CD4-positive, alpha-beta T cell treated with Interleukin-21 for 1 hour (primary cell): ENCODE measurements at places on chromosomes 5 and 9.

GRCh38 chr5:56359809-56360685 is 126.9 kb upstream of the ANKRD55 start:
- DNase-seq = no peak

GRCh38 chr5:68074048-68074632 is 141.4 kb upstream of the PIK3R1 start:
- DNase-seq = no peak

- DNase-seq = no peak
Observed at GRCh38 chr9:119868694-119869093, 499.5 kb upstream of the BRINP1 start.

DNA sequence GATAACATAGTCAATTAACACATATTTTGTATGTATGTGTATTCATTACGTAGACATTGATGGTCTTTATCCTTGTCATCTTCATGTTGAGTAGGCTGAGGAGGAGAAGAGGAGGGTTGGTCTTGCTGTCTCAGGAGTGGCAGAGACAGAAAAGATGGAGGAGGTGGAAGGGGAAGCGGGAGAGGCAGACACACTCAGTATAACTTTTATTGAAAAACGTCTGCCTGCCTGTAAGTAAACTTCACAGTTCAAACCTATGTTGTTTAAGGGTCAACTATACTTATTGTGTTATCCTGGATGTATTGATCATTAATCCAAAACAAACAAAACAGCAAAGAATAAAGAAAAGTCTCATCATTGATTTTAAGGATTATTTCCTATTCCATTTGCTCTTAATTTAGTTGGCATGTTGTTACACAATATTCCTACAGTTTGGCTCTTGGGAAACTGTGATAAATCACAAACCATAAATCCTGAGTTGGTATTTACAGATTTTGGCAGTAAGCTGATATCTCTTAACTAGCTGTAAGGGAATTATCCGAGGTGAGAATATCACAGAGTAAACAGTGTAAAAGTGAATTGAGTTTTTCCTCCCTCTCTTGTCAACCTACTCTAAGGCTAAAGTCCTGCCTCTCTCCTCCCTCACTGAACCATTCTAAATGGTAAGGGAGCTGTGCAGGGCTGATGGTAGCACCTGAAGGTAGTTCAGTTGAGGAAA is 487.2 kb downstream of the SPATA31D1 start:
- no peak for DNase-seq

GRCh38 chr5:17114715-17115599 is 102.5 kb upstream of the BASP1 start:
- DNase-seq = no peak

- DNase-seq = no peak
Observed at GRCh38 chr9:109923806-109924205, 143.8 kb downstream of the PALM2AKAP2 start.

GRCh38 chr5:154196281-154196680 is 5.7 kb downstream of the GALNT10 start:
- no peak for DNase-seq

- DNase-seq = no peak
Observed at GRCh38 chr5:116569999-116570398, 4.6 kb downstream of the SEMA6A start.

DNA sequence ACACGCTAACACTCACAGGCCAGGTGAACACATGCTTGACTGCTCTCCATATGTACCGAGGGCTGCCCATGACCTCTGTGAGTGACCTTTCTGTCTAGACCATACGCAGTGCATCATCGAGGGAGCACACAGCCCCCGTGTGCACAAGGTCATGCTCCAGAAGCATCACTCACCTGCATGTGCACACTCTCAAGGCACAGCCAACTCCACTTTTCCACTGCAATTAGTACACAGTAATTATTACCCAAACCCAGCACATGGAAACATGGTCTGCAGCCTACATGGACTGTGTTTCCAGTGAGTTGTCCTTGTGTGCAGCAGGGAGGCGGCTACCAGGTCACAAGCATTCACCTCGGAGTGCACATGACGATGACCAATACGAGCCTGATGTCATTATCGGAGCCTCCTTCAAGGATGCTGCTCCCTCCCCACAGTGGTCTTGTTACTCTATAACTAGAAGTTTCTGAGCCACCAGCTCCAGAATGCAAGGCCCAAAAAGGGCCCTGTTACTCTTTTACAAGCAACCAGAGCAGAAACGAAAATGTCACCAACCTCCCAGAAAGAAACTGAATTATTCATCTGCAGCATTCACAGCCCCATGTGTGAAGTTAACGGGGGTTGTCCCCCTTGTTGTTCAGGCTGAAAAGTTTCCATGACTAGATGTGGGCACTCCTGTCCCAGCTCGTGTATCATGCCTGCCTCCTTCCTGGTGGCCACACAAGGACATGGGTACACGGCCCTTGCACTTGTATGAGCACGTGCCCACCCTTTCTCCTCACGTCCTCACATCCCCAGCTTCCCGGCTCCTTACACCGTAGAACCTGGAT is 31.2 kb downstream of the SEMA4D start:
- no peak for DNase-seq

DNA sequence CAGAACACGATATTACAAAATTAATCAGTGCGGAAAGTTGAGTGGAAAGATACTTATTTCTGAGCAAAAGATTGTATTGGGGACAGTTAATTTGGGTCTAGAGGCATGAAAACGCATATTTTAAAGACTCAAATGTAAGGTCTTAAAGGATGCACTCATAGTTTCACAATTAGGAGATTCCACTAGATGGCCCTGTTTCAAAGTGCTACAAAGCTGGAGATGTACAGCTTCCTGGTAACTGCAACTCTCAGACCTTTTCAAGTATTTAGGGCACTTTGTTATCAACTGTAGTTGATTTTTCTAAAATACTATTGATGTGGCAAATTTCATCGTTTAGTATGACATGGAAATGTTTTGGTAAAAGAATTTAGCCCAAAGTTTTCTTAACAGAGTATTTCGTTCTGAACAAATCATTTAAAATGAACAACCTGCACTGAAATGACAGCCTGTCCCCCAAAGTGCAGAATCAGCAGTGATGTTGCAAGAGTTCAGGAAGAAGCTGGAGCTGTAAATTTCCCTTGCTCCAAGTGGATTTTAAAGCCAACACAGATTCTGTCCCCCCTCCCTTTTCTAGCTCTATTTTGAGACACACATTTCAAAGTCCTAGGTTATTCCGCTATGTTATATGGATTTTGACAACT is 16.2 kb upstream of the NDUFB6 start:
- DNase-seq = peak; percentile 23

DNA sequence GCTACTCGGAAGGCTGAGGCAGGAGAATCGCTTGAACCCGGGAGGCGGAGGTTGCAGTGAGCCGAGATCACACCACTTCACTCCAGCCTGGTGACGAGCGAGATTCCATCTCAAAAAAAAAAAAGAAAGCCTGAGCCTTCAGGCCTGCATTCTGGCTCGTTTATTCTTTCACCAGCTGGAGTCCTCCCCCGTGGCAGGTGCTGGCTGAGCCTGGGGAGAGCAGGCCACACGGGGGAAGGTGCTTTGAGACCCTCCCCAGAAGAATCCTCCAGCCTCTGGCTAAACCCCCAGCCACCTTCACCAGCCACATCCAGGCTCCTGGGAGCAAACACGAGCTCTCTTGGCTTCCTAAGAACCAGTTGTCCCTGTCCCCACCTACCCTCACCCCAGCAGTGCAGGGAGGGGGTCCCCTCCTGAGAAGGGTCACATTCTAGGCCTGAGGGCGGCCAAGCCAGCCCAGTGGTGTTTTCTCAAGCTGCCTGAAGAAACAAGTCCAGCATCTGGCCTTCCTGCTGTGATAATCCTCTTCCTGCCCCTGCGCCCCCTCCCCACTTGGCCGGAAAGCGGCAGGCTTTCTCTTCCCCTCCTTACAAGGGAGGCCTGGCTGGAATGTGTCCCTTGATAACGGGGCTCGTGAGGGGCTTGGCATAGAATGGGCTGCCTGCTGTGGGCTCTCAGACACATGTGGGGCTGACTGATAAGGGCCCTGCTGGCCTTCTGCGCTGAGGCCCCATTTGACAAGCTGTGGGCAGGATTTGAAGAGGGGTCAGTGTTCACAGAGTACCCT is 41.5 kb downstream of the PLPP7 start:
- DNase-seq = no peak

DNA sequence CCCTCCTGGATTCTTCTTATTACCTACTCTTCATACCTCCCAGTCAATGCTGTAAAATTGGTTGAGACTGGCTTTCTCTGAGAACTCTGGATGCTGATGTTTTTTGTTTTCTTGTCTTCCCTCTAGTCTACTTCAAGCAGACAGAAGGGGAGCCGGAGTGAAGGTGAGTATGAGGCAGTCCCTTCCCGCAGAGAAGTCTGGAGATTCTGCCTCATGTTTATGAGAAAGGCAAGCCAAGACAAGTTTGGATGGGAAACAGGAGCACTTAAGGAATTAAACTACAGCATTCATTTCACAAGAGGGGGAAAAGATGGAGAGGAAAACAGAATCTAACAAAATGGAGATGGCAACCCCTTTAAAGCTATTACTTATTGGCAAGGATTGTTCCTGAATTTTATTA is 246.1 kb downstream of the TRIM32 start:
- no peak for DNase-seq

- no peak for DNase-seq
Observed at GRCh38 chr5:158514319-158514985, 585.3 kb downstream of the EBF1 start.

DNA sequence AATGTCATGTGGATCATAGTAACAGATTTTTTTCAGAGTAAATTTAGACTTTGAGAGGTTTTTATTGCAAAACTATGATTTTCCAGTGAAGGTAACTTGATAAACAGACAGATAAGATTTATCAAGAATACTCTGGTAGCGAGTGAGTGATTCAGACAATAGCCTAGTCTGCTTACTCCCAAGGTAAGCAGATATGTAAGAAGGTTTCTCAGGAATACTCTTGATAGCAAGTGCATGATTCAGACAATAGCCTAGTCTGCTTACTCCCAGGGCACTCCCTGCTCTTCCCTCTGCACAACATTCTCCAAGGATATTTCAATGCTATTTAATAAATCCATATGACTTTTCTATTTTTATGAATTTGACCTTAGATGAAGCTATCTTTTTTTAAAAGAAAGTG is 1881.5 kb downstream of the EFNA5 start:
- no peak for DNase-seq

GRCh38 chr5:35342664-35343063 is 112.4 kb upstream of the PRLR start:
- DNase-seq = no peak

DNA sequence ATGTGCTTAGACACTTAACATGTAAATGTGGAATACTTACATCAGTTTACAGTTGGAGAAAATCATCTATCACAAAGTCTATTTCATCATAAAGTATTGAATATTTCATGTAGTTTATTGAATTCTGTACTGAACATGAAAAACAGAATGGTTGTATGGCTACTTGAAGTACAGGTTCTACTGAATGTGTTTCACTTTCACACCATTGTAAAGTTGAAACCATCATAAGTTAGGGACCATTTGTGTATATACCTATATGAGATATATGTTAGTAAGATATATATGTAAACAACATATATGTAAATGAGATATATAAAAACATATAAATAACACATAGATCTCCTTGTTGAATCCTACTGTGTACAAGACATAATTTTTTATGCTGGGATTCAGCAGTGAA is 63.0 kb upstream of the TAF11L2 start:
- DNase-seq = no peak

GRCh38 chr5:176519810-176520720 is 17.1 kb downstream of the RNF44 start:
- DNase-seq = no peak

DNA sequence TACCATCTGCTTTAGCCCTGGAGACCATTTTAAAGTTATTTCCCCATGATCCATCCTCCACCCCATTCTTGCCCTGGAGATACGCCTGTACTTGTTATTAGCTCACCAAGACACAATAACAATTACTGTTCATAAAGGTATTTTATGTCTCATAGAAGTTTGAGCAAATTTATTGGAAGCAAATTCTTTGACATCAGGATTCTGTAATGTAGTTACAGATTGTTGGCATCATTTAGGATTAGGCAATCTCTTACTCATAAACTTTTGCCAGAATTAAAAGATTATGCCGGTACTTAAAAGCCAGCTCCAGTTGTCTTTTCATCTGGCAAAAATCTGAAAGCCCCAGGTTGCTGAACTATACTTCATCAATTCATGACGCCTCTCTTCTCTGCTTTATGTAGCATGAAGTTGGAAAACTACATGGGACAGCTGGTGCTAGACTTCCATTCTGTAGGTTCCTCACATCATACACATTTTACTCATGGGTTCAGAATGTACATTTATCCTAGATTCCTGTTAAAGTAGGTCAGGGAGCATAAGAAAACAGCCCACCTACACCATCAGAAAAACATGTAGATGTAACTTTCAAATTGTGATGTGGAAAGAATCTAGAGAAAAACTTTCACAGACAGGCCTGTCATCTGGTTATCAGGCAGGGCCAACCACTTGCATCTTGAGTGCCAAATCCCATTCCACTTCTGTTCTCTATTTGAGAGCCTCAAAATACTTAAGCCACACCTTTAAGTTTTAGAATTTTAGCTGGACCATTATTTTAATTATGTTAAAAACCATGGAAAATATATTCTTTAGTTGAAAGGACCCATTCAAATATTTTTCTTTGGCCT is 14.0 kb downstream of the ATP10B start:
- no peak for DNase-seq

GRCh38 chr9:111348821-111349271 is 18.8 kb upstream of the OR2K2 start:
- no peak for DNase-seq

GRCh38 chr5:132444841-132445639 is 45.5 kb downstream of the IRF1 start:
- no peak for DNase-seq

GRCh38 chr9:127463382-127463781 is 12.1 kb downstream of the LRSAM1 start:
- DNase-seq = no peak

DNA sequence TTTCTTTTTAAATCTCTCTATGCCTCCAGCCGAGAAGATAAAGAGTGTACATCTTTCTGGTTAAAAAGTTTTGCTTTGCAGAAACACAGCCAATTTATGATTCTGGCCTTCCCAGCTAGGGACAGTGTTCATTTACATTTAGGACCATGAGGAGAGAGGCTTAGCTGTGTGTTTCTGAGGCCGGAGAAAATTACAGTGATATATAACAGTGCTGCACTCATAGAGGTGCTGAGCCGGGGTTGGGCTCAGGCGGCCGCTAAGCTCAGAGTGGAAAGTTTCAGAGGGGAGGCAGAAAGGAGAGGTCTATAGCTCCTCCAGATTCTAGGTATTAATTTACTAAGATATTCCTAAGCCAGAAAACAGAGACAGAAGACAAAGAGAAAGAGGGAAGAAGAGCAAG is 37.0 kb upstream of the LCP2 start:
- DNase-seq = peak; percentile 18

GRCh38 chr5:173869316-173869715 is 18.8 kb upstream of the CPEB4 start:
- no peak for DNase-seq

DNA sequence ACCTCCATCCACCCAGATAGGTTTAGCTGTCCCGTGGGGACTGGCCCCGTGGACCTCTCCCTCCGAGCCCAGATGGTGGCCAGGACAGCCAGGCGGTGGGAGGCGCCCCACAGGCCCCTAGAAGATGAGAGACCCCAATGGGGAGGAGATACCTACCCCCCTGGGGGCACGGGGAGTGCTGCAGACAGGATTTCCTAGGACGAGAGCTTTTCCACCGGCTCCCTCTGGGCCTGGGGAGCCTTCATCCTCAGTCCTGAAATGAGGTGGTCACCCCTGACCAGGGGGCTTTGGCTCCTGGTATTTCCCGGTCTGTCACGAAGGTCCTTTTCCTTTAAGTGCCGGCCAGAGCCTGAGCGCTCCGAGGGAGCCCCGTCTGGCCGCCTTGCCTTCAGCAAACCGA is 46.8 kb downstream of the MRPL36 start:
- DNase-seq = no peak
